ENCODE measurements at places on chromosomes 6 and 20.

DNA sequence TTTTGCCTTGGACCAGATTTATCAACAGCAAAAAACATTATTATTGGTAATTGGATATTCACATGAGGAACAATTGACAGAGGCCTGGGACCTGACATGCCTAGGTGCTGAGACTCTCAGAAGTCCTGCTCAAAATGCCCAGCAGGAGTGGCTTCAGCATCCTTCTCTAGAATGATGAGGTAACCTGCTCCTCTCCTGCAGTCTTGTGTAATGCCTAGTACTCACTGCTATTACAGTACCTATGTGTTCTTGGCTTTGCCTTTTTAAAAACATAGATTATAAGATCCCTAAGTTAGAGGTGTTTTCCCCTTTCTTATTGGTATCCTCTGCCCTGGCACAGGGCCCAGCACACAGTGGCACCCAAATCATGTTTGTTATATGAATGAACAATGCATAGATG lies 230.9 kb downstream of the PKHD1 start:
- no peak for DNase-seq

GRCh38 chr6:56821005-56821432 lies 133.9 kb upstream of the BEND6 start:
- no peak for DNase-seq

DNA sequence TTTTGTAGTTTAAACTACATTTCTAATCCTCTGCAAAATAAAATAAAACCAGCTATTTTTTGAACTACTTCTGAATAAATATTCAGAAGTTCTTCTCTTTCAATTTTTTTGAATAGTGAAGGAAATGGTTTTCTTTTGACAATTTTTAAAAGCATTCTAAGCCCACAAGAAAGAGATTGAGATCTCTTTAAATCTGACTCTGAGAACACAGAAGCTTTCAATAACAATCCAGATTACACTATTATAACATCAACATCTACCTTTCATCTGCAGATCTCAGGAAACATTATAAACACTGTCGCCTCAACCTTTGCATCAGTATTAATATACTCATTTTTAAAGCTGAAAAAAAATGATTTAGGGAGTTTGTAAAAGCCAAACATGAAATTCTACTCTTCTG lies 247.5 kb upstream of the PREP start:
- DNase-seq, result no peak

GRCh38 chr6:151357758-151358436 lies 33.5 kb downstream of the ZBTB2 start:
- DNase-seq, result no peak

DNA sequence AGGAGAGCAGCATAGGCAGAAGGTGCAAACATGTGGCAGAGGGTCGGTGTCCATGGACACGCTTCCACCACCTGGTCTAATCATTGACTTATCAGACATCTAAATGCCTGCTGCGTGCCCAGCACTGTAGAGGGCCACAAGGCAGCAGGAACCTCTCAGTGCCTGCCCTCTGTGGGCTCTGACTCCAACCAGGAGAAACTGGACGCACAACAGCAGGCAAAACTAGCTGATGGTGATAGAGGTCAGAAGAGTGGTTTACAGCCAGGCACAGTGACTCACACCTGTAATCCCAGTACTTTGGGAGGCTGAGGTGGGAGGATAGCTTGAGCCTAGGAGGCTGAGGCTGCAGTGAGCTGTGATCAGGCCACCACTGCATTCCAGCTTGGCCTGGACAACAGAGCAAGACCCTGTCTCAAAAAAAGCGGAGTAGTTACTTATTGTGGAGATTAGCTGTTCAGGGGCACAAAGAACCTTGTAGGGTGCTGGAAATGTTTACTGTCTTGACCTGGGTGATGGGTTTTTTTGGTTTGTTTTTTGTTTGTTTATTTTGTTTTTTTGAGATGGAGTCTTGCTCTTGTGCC lies 46.5 kb downstream of the PPARD start:
- no peak for DNase-seq

DNA sequence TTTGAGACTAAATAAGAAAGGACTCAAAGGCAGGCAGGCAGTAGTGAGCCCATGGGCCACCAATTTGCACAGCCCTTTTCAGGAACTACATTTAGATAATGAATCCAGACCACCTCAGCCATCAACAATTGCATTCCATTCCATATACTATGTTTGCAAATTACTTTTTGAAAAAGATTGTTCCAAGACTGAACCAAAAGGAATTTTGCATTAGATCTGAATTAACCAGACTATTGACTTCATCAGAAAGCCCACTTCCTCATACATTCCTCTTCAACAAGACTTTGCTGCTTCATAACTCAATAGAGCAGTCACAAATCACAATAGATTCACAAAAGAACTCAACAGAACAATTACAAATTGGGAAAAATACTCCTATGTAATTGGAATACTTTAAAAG lies 229.1 kb downstream of the SIM1 start:
- no peak for DNase-seq

- DNase-seq, result peak; percentile 16
Observed at GRCh38 chr6:21098744-21099143, 494.8 kb upstream of the SOX4 start.

DNA sequence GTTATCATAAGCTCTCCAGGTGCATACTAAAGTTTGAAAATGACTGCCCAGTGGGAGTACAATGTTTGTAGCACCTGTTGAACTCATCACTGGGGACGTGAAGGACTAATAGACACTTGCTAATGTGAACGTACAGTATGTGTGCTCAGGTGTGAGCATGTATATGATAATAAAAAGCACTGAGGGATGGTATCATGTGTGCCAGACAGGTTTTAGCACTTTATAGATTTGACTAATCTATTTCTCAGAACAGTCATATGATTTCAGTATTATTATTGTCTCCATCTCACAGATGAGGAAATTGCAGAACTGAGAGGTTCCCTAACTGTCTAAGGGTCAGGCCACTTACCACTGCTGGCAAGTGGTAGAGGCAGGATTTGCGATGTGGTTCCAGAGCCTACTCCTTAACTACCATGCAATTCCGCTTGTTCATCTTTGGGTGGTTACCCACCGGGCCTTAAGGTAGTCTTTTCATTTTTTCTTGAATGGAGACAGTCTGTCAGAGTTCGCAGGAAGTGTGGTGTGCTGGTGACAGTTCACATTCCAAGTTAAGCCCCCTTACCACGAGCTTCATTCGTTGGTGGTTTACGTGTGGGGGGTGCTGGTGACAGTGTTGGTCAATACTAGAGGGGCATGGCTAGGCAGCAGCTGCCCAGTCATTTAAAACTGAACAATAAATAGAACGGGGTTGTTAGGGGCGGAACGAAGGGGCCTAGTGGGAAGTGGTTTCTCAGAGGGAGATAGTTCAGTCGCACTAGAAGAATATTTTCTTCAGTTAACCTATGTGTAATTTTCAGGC lies 46.8 kb downstream of the RREB1 start:
- DNase-seq, result no peak

DNA sequence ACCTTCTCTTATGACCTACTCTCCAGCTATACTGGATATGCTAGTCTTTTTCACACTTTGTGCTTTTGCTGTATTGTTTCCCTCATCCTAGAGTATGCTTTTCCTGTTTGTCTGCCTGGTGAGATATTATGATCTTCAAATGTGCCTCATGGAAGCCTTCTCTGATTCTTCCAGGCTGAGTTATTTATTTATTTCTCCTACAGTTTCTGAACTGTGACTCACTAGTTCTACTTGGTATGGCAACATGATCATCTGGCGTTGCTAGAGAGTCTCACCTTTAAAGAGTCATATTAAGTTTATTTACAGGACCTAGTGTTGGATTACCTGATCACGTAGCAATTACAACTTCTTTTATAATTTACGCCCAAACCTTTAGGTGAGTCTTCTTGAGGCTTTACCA lies 81.2 kb upstream of the HDAC2 start:
- no peak for DNase-seq

DNA sequence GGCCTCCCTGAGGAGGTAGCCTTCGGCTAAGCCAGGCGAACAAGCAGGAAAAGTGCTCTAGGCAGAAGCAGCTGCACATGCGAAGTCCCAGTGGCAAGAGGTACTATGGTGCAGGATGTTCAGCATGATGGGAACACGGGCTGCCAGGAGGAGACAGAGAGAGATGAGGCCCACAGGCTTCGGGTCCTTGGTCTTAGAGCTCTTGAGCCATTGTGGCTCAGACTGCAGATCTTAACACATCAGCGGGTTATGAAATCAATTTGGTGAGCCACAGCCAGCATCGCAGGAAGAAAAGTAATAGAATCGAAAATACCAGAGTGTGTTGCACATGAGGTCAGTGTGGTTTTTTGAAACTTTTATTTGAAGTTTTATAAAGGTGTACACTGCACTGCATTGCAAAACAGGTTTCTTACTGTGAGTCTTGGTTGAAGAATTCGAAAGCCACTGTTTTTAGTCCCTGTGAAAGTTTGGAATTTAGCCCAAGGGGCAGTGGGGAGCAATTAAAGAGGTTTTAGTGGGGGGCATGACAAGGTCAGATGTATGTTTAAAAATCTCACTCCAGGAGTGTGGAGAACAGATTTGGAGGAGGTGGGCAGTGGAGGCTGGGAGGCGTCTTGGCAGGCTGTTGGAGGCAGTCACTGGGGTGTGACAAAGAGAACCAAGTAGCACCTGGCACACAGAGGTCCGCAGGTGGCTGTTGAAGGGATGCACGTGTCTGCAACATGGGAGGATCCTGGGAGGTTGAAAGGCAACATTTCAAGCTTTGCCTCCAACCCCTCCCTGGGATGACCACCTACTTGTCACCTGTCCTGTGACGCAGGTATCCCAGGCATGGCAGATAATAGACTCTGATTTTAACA lies 69.3 kb downstream of the EYA2 start:
- DNase-seq, result no peak

DNA sequence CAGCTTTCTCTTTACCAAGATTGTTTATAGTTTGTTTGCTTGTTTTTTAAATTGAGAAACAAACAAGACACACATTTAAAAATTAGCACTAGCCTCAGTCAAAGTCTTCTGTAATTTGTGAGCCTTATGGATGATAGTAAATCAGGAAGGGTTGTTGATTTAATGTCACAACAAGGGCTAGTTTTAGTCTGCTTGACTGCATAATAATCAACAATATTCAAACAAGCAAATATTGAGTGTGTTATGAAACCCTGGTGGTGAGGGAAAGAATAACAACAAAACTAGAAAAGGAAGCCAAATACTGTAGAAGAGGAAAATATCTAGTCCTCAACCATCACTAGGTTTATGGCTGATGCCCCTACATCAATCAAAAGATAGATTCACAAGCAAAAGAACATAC lies 228.6 kb downstream of the TBC1D7 start:
- DNase-seq, result no peak

- no peak for DNase-seq
Observed at GRCh38 chr6:31705931-31706330, 735 bp upstream of the LY6G6F start.

GRCh38 chr20:39523405-39523804 lies 561.3 kb downstream of the DHX35 start:
- no peak for DNase-seq

DNA sequence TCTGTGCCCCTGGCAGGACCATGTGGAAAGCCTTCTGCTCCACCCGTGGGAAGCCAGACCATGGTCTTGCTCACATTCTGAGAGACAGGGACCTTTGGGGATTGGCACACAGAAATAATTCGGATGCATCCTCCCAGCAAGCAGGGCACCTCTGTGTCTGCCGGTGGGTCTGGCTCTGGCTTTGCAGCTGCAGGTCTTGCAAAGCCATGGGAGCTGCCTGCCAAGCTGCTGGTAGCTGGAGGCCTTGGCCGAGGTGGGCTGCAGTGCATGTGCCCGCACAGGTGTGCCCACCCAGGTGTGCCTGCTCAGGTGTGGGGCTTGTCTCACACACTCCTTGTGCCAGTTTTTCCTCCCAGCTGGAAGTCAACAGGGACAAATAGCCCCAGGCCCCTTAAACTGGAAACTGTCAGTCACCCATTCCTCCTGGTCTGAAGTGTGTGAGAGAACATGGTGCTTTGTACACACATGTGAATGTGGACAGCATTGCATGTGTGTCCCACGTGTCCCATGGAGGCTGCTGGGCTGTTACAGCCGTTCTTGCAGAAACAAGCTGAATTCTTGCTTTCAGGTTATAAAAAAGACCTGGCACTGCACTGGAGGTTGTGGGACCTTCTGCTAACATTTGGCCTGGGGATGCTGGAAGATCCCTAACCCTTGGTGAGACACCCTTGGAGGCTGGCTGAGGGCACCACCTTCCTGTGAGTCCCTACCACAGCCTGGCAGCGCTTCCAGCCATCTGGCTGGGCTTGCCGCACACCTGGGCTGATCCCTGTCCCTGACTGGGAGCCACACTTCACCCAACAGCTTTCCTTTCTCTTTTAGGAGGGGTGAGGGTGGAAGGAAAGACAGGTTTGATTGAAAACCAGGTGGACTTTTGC lies 54.9 kb upstream of the SMOC2 start:
- DNase-seq, result no peak

DNA sequence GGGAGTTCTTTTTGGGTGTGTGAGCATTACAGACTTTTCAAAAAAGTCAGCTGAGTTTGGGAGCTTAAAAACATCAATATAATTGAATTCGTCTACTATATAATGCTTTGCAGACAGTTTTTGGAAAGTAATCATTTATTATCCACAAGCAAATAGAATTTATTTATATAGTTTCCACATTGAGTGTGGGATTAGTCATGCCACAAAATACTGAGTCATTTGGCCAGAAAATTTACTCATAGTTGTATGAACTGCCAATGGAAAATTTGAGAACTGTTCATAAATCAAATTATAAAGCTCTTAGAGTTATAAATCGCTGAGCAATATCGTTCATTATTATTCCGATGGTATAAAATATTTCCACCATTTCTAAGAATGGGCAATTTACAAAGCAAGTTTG lies 5.0 kb downstream of the BEND6 start:
- no peak for DNase-seq

GRCh38 chr20:3115190-3116107 lies 30.9 kb upstream of the AVP start:
- no peak for DNase-seq

DNA sequence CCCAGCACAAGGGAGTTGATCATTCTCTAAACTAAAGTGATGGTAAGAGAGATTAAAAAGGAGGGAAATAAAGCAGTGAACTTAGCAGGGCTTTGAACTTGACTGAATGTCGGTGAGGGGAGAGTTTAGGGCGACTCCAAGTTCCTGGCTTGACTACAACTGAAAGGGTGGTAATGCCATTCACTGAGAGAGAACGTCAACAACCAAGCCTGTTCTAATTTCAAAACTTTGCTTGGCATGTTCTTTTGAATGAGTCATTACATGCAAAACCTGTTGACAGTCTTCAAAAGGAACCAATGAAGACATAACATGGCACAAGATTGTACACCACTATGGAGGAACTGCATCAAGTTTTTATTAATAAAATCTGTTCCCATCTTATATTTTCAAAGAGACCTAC lies 10.3 kb upstream of the MYB start:
- no peak for DNase-seq

GRCh38 chr6:145891565-145891964 lies 72.6 kb downstream of the SHPRH start:
- DNase-seq, result no peak

DNA sequence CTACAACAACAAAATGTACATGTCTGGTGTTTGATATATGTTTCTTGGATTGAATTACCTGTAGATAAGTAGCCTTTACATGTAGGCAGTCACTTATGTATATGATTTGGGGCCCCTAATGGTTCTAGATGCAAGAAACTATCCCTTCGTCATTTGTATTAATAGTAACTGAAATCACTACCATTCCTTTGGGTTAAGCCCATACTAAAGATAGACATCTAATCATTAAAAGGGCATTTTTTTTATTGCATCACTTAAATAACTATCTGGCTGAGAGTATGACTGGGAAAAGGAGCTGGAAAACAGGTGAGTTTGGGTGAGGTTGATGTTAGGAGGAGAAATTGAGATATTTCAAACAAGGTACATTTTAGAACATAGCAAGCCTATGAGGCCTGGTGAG lies 213.5 kb upstream of the PLN start:
- DNase-seq, result no peak
